Thoracic aorta (tissue), 2 donors: ENCODE measurements at places on chromosomes 13 and 19. TPM values are rescaled to one million over a fixed set of nuclear protein-coding genes. Genes with fewer than 3 reads are reported as not detected.

GRCh38 chr13:104086759-104087158 lies 1020.5 kb upstream of the SLC10A2 start:
- no peak for DNase-seq

GRCh38 chr19:50344661-50345318 lies 15.6 kb upstream of the KCNC3 start:
- no peak for DNase-seq

DNA sequence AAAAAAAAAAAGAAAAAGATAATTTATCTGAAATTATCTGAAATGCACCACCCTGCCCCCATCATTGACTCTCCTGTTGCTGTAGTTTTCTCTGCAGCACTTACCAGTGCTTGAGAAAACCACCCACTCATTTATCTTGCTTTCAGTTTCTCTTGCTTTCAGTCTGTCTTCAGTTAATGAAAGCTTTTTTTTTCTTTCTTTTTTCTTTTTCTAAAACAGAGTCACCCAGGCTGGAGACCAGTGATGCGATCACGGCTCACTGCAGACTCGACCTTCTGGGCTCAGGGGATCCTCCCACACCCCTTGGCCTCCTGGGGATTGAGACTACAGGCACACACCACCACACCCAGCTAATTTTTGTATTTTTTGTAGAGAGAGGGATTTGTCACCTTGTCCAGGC lies 4.3 kb upstream of the ACP5 start:
- DNase-seq, result no peak

COL4A2 gene
- 999 TPM for total RNA-seq

ZNF649 gene
- total RNA-seq, result 20.2 TPM

DNA sequence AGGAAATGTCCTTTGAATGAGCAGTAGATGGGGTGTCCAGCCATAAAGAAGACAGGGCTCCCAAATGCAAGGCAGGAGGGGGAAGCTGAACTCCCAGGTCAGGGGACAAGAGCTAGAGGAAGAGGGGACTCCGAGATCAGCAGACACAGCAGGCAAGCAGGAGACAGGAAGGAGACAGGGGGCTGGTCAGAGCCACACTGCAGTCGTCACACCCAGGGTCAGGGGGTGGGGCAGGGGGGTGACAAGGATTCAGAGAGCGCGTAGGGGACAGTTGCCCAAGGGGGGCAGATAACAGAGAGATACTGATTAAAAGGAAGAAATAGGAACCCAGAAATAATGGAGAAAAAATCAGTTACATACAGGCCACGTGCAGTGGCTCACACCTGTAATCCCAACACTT lies 3.2 kb downstream of the HSD17B14 start:
- DNase-seq, result no peak

LACC1 gene
- total RNA-seq, result 12.5 TPM

DNA sequence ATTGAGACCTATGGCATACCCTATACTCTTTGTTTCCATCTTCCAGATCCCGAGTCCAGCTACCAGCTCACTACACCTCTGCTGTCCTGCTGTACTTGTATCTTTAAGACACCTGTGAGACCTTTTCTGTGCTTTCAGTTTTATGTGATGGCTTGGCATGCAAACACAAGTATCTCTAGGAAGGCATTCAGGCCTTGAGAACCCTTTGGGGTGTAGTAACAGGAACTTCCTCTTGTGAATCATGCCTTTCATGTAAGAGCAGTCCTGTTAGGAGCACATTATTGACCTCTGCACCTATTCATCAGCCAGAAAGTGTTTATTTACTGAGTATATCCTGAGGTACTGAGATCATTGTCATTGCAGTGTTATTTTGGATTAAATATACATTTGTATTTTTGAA lies 87.0 kb upstream of the HTR2A start:
- DNase-seq, result no peak

NLRP9 gene
- total RNA-seq, result not detected

DNA sequence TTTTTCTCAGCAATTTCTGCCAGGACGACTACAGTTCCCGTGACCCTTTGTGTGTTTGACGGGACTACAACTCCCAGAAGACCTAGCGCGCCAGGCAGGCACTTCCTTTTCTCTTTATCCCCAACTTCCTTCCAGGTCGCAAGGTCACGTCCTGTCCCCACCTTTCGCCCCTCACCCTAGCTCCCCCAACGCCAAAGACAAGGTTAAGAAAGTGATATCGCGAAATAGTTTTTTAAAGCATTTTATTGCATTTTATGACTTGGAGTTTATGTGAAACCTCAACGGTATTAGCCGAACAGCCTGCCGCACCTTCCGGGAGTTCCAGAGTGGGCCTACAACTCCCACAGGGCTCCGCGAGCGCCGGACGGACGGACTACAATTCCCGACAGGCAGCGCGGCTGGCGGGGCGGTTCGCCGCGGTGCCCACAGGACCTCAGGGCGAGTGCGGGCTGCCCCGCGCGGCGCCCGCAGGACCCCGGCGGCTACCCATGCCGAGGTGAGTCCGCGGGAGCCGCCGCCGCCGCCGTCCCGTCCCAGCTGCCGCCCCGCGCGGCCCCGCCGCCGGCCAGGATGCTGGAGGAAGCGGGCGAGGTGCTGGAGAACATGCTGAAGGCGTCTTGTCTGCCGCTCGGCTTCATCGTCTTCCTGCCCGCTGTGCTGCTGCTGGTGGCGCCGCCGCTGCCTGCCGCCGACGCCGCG lies at the start of gene NCLN:
Gene NCLN (plus strand): TSS at position 470 of the 699 bp plus-strand sequence. CDS start 101 bp downstream, at position 571.
- peak; percentile 81 for DNase-seq
